ENCODE measurements at places on chromosomes 16 and 17. TPM values are rescaled to one million over a fixed set of nuclear protein-coding genes. Genes with fewer than 3 reads are reported as not detected.
A peak's percentile ranks its signal among the peaks of the same experiment; 100 is the strongest.

GRCh38 chr16:25063102-25063501 lies 47.9 kb upstream of the ARHGAP17 start:
- no peak for DNase-seq

GRCh38 chr17:2598166-2598565 lies 4.7 kb downstream of the PAFAH1B1 start:
- no peak for DNase-seq

GRCh38 chr16:47018223-47018891 lies 44.9 kb upstream of the DNAJA2 start:
- no peak for DNase-seq

- no peak for DNase-seq
These were observed 262.0 kb downstream of the ZFHX3 start for GRCh38 chr16:72785886-72786285.

DNA sequence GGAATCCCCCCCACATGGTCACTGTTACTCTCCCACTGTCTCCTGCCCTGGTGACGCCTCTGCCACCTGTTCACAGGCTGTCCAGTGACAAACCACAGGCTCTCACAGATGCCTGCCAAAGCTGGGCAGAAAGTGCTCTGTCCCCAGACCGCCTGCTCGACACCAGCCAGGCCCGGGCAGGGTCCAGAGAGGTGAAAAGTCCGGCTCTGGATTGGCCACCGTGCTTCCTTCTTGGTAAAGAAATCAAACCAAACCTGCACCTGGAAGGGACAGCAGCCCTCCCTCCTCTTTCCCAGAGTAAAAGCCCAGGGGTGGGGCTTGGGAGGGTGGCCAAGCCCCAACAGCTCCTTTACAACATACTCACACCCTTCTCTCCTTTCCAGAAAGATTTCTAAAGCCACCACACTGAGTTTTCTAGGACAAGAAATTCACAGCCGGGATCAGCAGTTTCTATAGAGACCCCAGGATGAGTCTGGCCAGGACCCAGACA lies 6.2 kb downstream of the PCGF2 start:
- DNase-seq, result no peak

GRCh38 chr17:47895347-47895855 lies 635 bp upstream of the SP2 start:
- DNase-seq, result peak; percentile 75

DNA sequence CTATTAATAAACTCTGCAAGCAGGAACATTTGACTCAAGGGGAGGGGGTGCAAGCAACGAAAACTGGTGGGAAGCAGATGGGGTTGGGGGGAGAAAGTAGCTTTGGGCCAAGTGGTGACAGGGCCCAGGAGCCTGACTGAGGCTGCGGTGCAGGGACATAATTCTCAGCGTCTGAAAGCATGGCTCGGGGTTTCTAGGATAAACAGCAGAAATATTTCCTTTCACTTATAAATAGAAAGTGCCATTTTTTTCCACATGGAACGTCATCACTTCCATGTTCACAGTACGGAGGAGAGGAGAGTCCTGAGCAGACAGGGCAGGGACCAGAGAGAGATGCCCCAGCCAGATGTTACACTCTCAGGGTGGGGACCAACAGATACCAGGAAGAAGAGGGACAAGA lies 197.1 kb downstream of the ZFHX3 start:
- DNase-seq, result no peak

Gene ABCA3
- total RNA-seq, result 10.1 TPM

Gene KIFC3
- 40.6 TPM for total RNA-seq

DNA sequence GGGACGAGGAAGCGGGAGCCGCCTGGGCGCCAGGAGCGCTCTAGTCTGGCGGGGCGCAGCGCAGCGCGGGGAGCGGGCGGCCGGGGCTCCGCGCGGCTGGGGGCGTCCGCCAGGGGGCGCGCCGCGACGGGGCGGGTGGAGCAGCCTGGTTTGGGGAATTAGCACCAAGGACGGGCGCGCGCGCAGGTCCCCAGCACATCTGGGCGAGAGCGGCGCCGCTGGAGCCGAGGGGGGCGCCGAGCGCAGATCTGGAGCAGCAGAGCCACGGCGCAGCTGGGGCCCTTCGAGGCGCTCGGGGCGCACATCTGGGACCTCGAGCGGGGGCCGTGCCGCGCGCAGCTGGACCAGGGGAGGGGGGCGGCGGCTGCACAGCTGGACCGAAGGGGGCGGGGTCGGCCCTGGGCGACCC lies at the start of gene NXPH3:
TSS of gene NXPH3 (plus strand) at position 193 of the 409 bp plus-strand sequence. CDS start 349 bp downstream, outside the sequence.
- peak; percentile 67 for DNase-seq

- no peak for DNase-seq
These were observed 8.0 kb downstream of the TAX1BP3 start for GRCh38 chr17:3660311-3660891.

DNA sequence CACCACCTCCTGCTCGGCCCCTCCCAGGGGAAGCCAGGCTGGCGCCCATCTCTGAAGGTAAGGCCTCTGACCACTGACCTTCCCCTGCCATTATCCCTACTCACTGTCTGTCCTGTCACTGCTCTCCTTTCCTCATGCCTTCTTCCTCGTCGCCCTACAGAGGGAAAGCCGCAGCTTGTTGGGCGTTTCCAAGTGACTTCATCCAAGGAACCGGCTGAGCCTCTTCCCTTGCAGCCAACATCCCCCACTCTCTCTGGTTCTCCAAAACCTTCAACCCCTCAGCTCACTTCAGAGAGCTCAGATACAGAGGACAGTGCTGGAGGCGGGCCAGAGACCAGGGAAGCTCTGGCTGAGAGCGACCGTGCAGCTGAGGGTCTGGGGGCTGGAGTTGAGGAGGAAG lies 3.0 kb downstream of the COA3 start:
- no peak for DNase-seq

DNA sequence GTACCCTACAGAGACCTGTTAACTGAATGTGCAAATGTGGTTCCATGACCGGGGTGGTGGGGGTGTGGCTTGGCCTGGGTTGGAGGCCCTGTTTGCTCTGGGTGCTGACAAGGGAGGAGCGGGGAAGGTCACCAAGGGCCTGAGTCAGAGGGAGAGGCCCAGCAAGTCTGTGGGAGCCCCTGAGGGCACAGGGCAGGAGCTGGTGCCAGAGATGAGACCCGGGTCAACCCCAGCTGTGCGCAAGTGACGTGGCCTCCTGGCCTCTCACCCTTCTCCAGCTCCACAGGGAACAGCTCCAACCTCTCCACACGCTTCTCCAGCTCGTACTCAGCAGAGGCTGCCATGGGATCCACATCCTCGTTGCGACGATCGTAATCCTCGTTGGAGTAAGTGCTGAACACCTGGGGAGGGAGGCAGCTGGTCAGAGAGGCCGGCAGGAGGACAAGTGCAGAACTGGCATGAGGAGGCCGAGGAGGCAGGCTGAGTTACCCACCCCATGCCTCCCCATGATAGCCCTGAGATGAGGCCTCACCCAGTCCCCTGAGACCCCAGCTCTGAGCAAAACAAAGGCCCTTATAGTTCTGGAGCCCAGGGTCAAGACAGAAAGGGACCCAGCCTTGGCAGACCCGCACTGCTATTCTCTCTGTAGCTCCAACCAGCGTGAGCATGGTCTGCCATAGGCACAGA lies 5.5 kb downstream of the PPP1R9B start:
- no peak for DNase-seq

Gene C1QTNF8
- not detected for total RNA-seq

DNA sequence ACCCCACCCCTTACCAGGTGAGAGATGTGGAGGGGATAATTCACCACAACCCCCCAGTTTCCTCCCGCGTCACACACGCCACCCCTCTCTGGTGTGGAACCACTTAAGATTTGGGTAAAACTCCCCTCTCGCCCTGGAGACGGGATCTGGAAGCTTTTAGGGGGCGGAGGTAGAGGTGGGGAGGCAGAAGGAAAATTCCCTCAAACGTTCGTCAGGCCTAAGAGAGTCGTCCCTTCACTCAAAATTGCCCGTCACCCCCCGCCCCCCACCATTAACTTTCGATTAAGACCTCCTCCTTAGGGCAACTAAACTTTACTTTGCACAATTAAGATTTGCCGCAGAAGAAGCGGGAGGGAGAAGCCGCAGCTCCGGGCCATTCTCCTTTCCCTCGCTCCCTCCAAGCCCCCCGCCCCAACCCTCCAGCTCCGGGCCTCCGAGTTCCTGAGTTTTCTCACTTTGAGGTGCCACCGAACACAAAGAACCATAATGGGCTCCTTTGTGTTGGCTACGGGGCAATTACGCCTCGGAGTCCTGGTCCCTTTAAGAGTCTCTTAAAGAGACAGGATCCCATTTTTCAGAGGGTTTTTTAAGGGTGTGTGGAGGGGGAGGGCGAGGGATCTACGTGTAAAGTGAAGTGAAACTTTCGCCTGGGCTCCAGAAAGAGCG lies 985 bp upstream of the FZD2 start:
- DNase-seq, result no peak

DNA sequence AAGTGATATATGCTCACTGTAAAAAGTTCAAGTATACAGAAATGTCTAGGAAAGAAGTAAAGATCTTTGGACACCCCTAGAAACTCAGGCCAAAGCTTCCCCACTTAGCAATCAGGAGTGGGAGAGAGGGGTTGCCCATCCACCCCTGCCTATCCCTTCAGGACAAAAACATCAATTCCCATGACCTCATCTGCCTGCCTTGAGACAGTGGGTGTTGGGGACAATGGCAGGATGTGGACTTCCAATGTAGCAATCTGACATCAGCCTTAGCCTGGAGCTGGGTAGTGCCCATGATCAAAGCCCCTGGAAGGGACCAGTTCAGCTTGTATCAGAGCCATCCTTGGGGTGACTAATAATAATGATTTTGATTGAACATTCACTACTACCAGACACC lies 18.1 kb downstream of the ITPRIPL2 start:
- DNase-seq, result no peak

DNA sequence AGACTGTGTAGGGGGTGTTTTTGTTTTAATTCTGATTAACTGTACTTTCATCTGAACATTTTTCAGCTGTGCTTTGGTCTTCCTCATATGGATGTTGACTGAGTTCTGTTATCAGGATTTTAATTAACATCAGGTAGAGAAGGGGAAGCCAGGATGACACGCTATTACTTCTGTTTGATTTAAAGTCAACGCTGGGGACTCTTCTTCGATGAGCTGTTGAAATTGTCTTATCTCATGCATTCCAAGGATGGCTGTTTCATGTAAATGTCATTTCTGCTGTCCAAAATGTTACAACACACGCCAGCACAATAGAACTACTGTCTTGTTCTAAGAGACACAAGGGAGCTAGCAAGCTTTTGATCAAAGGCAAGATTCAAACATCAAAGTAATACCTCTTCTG lies 263.3 kb upstream of the CDH5 start:
- DNase-seq, result no peak

- DNase-seq, result no peak
These were observed 213.2 kb downstream of the C16orf78 start for GRCh38 chr16:49586466-49587450.

Gene KRT24
- total RNA-seq, result not detected

GRCh38 chr17:37774504-37774903 lies 29.6 kb upstream of the HNF1B start:
- DNase-seq, result no peak

DNA sequence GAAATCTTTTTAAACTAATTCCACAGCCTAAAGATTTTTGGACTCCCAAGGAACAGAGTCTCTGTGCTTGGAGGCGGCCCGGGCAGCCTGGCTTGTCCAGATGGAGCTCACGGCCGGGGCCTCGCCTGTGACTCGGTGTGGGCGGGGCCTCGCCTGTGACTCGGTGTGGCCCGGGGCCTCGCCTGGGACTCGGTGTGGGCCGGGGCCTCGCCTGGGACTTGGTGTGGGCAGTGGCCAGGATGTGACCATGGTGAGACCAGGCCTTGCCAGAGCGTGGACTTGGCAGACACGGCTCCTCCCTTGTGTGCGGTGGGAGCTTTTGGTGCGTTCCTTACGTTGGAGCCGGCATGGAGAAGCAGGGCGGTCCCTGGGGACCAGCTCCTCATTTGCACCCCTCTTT lies 92.3 kb downstream of the METRNL start:
- peak; percentile 43 for DNase-seq

- DNase-seq, result no peak
These were observed 594 bp upstream of the CARHSP1 start for GRCh38 chr16:8869212-8869987.

Gene CES5A
- not detected for total RNA-seq

GRCh38 chr17:66359351-66359750 lies 56.9 kb downstream of the PRKCA start:
- DNase-seq, result no peak

- DNase-seq, result no peak
These were observed 90.7 kb upstream of the CREBBP start for GRCh38 chr16:3971261-3971660.

Gene KIF18B
- 0.12 TPM for total RNA-seq

Gene KCNJ18
- not detected for total RNA-seq

DNA sequence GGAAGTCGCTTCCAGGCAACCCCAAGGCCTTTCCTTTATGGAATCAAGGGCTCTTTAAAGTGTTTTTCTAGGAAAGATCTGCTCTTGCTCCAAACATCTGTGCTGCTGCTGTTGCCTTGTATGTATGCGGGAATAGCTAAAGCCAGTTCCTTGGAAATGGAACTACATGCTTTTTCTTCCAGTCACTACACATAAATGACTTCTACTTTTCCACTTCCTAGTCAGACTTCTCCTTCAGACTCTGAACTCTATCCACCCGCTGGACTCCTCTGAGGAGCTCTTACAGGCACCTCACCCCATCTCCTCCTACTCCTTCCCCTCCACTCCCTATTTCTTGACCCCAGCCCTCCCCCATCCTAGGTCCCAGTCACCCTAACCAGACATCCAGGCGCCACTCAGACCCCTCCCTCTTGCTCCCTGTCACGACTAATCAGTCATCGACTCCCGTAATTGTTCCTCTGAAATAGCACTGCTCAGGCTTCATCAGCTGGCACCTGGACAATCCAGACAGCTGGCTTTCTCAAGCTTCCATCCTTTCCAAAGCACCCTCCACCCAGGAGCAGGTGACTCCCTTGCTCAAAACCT lies 15.0 kb upstream of the PEMT start:
- no peak for DNase-seq

DNA sequence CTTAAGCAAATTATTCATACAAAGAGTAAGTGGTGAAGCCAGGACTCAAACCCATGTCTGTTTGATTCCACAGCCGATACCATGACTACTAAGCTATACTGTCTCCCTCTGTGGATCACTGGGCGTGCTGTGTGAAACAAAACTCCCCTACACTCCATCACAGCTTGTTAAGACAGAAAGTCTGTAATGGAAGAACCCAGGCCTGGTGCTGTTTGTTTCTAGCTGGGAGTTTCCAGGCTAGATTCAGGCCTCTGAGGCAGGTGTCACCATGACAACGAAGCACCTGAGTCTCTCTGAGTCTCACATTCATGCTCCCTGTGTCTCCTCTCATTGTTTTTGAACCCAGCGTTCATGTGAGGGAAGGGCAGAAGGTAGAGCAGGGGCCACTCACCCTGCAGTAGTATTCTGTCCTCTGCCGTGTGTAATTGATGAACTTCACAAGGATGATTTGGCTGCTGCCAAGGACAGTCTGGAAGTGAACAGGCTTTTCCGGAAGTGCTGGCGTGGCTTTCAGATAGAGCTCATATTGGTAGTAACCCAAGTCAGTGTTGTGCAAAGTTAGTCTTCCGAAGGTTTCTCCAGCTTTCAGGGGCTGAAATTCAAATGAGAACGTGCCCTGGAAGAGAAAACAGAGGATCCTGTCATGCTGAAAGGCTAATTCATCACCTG lies 8.6 kb upstream of the VAC14 start:
- no peak for DNase-seq

All from right atrium auricular region (tissue), 2 donors.